ENCODE measurements at places on chromosomes 4 and X.

DNA sequence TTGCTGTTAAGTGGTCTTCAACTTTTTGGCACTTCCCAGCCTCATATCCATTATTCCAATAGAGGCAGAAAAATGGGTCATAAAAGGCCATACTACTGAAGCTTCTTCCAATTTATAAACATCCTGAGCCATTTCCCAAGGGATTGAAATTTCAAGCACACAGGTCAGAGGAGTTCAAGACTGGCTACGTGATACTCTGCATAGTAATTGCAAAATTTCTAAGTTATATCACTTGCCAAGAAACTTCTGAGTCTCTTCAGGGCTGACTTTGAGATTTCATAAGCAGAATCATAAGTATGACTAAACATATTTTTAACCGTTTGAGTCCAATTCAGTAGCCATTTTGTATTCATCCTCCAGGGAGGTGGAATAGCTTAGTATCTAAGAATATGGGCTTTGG, 75.6 kb upstream of the RXFP1 start:
- DNase-seq: no peak

DNA sequence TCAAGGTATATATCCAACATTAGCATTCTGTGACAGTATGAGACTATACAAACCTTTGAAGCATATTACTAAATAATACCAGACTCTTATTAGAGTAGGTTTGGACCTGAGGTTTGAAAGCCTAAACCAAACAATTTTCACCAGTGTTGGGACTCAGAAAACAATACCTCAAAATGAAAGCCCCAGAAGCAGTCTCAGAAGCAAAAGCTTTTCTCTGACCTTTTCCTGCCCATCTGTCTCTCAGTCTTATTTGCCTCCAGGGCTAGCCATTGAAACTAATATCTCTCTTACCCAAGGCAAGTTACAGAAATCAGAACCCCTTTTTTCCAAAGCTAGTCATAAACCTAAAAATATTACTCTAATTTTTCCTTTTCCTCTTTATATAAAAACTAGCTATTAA, 163.3 kb downstream of the PTCHD1 start:
- DNase-seq: no peak

GRCh38 chrX:121308276-121308805, 260.9 kb downstream of the GLUD2 start:
- peak; percentile 45 for DNase-seq

DNA sequence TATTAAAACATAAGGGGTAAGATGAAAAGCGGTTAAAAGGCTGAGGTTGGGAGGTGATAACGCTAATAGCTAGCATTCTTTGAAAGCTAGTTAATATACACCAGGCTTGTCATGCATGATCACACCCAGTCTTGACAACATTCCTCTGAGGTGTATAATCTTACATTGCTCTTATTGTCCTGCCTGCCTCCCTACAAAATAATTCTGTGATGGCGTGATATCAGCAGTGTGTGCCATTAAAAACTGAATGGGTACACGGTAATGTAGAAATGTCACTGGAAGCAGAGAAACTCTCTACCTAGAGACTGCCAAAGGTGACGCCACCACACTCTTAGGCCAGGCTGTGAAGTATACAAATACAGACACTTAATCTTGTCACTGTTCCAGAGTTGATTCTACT, 68.1 kb downstream of the DIAPH2 start:
- DNase-seq: no peak

- DNase-seq: no peak
These were observed 23.9 kb downstream of the C4orf54 start for GRCh38 chr4:99633772-99634171.

GRCh38 chrX:46820391-46821100, 16.3 kb upstream of the RP2 start:
- DNase-seq: no peak
